Calu3 (cell line): ENCODE measurements at places on chromosomes 4 and X. TPM values are rescaled to one million over a fixed set of nuclear protein-coding genes. Genes with fewer than 3 reads are reported as not detected.

DNA sequence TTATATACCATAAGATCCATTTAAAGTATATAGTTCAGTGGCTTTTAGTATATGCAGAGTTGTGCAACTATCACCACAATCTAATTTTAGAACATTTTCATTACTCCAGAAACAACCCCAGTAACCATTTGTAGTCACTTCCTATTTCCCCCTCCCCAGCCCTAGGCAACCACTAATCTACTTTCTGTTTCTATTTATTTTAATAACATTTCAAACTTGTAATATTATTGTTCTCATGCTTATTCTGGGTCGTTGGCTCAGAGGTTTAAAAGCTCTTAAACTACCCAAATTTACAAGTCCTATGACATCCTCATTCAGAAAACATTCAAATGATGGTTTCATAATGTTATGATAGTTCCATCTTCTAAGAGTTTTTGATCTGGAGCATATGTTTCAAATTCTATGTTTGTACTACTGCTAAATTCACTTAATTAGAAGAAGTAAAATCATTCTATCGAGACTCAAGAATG is 18.4 kb downstream of the XIAP start:
- no peaks in the 10 kb centered on the region for H3K27me3 ChIP-seq
- no peak overlapping the region for H3K4me3 ChIP-seq
- peaks cover 19% of the 10 kb centered on the region for H3K36me3 ChIP-seq
- H3K27ac ChIP-seq, result no peak overlapping the region

The SCLT1 gene
- 19.6 and 21.4 TPM in 2 replicates for total RNA-seq

DNA sequence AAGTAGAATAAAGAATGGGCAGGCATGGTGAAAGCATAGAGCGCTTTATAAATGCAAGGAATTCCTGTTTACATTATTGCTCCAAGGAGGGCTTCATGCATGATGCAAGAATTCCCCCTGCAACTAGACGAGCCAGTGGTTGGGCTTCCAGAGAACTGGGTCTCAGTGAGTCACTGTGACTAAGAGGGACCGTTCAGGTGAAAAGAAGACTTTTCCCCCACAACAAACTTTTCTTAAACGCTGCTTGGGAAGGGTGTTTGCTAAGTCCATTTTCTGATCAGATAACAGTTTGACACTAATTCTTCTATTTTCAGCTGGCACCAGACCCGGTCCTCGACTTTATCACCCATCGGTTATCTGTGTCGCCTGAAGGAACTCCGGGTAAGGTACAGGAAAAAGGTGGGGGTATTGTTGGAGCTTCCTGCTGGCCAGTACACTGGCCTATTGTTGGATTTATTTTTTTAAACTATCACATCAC is 40.1 kb downstream of the LDB2 start:
- H3K27ac ChIP-seq, result no peak overlapping the region
- no peaks in the 10 kb centered on the region for H3K36me3 ChIP-seq
- no peaks in the 10 kb centered on the region for H3K27me3 ChIP-seq
- DNase-seq, result no peak
- H3K4me3 ChIP-seq, result no peak overlapping the region

The TKTL1 gene
- total RNA-seq, result not detected in 2 replicates

The TNIP3 gene
- not detected in 2 replicates for total RNA-seq

GRCh38 chr4:165048170-165048569 is 5.5 kb upstream of the TRIM75 start:
- no peaks in the 10 kb centered on the region for H3K27me3 ChIP-seq
- no peaks in the 10 kb centered on the region for H3K36me3 ChIP-seq
- DNase-seq, result no peak
- no peak overlapping the region for H3K4me3 ChIP-seq
- no peak overlapping the region for H3K27ac ChIP-seq

GRCh38 chr4:70715097-70715496 is 6.7 kb upstream of the RUFY3 start:
- H3K27ac ChIP-seq, result no peak overlapping the region
- H3K4me1 ChIP-seq, result no peaks in the 10 kb centered on the region
- H3K4me3 ChIP-seq, result no peak overlapping the region
- H3K36me3 ChIP-seq, result no peaks in the 10 kb centered on the region
- H3K27me3 ChIP-seq, result no peaks in the 10 kb centered on the region

- no peaks in the 10 kb centered on the region for H3K4me1 ChIP-seq
- H3K36me3 ChIP-seq, result peaks cover 6% of the 10 kb centered on the region
- peak overlapping the region; percentile 63 for H3K4me3 ChIP-seq
- DNase-seq, result no peak
These were observed 710 bp downstream of the PRKG2 start for GRCh38 chr4:81214144-81214880.

DNA sequence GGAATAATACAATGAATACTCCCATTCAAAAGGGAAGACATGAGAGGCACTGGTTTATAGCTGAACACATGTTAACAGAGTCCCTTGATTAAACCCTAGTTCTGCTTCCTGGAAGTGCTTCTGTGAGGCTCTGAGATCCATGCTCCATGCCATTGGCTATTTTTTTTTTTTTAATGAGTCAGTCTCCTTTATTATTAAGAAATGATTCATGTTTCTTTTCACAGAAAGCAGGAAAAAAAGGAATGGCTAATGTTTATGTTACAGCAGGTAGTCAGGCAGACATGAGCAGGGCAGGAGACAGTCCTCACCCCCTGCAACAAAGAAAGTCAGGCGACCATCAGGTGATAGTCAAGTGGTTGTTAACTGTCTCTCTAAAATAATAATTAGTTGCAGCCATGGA is 598.7 kb downstream of the EPHA5 start:
- no peaks in the 10 kb centered on the region for H3K36me3 ChIP-seq
- no peaks in the 10 kb centered on the region for H3K4me1 ChIP-seq
- no peak for DNase-seq
- H3K4me3 ChIP-seq, result no peak overlapping the region
- H3K27ac ChIP-seq, result no peak overlapping the region

The LETM1 gene
- 47.2 and 56.7 TPM in 2 replicates for total RNA-seq

DNA sequence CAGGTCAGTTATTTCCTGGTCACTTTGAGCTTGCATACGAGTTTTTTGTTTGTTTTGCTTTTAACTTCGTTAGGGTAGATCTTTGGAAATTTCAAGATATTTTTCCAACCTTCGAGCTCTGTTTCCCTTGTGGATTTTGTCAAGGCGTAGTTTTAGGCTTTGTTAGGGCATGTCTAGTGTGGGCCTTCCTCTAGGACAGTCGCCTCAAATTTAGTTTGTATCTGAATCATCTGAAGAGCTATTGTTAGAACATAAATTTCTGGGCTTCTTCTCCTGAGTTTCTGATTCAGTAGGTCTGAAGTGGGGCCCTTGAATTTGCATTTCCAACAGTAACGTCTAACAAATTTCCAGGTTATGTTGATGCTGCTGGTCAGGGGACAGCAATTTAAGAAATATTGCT is 48.8 kb upstream of the RBM47 start:
- no peaks in the 10 kb centered on the region for H3K36me3 ChIP-seq
- H3K4me1 ChIP-seq, result peaks cover 4% of the 10 kb centered on the region
- no peaks in the 10 kb centered on the region for H3K27me3 ChIP-seq
- H3K4me3 ChIP-seq, result no peak overlapping the region

GRCh38 chrX:114619874-114620273 is 36.0 kb downstream of the HTR2C start:
- peak; percentile 16 for DNase-seq
- no peaks in the 10 kb centered on the region for H3K36me3 ChIP-seq
- no peaks in the 10 kb centered on the region for H3K4me1 ChIP-seq
- H3K27me3 ChIP-seq, result no peaks in the 10 kb centered on the region
- no peak overlapping the region for H3K4me3 ChIP-seq
- no peak overlapping the region for H3K27ac ChIP-seq

DNA sequence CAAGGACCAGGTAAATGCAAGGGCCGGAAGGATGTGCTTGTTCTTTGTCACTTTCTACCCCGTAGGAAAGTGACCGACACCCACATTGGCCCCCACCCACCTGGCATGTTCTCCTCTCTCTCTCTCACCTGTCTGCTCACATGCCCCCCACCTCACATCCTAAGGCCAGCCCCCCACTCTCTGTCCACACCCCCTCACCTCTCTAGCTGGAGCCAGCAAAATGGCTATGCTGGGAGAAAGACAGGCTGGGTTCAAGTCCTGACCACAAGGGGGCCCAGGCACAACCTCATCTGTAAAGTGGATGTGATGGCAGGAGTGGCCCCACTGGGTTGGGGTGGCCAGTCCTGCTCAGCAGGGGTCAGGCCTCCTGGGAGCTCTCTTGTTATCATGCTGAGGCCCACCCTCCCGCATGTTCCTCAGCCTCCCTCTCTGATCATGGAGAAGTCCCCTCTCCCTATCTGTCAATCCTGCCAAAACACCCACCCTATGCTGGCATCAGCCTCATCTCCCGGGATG is 1.7 kb upstream of the PPP2R2C start:
- H3K36me3 ChIP-seq, result peaks cover 7% of the 10 kb centered on the region
- DNase-seq, result peak; percentile 34
- no peak overlapping the region for H3K27ac ChIP-seq
- H3K4me1 ChIP-seq, result peaks cover 8% of the 10 kb centered on the region
- peaks cover 35% of the 10 kb centered on the region for H3K27me3 ChIP-seq
- H3K4me3 ChIP-seq, result no peak overlapping the region

- no peaks in the 10 kb centered on the region for H3K36me3 ChIP-seq
- H3K27ac ChIP-seq, result no peak overlapping the region
- no peak overlapping the region for H3K4me3 ChIP-seq
- no peak for DNase-seq
- no peaks in the 10 kb centered on the region for H3K27me3 ChIP-seq
These were observed 308.7 kb downstream of the PDGFC start for GRCh38 chr4:156662921-156663320.

DNA sequence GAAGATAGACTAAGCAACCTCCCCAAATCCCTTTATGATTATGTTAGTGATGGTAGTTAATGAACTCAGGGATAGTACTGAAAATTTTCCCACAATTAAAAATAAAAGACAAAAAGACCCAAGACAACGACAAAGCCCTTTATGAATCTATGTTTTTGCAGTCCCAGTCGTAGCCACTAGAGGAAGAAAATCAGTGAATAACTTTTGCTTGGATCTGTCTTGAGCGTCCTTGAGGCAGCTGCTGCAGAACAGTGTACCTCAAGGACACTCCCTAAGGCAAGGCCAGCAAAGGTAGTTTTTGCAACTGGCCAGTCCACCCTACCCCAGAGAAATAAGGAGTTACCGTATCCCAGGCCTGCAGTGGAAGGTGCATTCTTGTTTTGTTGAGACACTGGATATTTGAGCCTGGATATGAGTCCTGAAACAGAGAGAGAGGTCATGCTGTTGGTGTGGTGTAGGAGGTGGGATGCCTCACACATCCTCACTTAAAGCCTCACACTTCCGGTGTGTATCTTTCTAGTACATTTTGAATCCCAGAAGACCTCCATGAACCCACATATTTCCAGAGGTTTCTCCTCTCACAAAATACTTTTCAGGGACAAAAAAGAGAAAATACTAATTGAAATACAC is 8.7 kb upstream of the TIMM8A start:
- no peaks in the 10 kb centered on the region for H3K27me3 ChIP-seq
- no peaks in the 10 kb centered on the region for H3K36me3 ChIP-seq
- H3K27ac ChIP-seq, result no peak overlapping the region
- no peak overlapping the region for H3K4me3 ChIP-seq
- H3K4me1 ChIP-seq, result no peaks in the 10 kb centered on the region

- no peaks in the 10 kb centered on the region for H3K4me1 ChIP-seq
- H3K27ac ChIP-seq, result no peak overlapping the region
- no peaks in the 10 kb centered on the region for H3K27me3 ChIP-seq
- no peak overlapping the region for H3K4me3 ChIP-seq
- no peak for DNase-seq
These were observed 14.1 kb downstream of the CXCL1 start for GRCh38 chr4:73883306-73883705.

- H3K27me3 ChIP-seq, result no peaks in the 10 kb centered on the region
- no peak overlapping the region for H3K4me3 ChIP-seq
- no peaks in the 10 kb centered on the region for H3K4me1 ChIP-seq
- no peak overlapping the region for H3K27ac ChIP-seq
These were observed 230.9 kb downstream of the IQCM start for GRCh38 chr4:149584722-149585121.

- no peaks in the 10 kb centered on the region for H3K27me3 ChIP-seq
- H3K4me3 ChIP-seq, result no peak overlapping the region
- no peak overlapping the region for H3K27ac ChIP-seq
- DNase-seq, result no peak
- H3K4me1 ChIP-seq, result no peaks in the 10 kb centered on the region
- H3K36me3 ChIP-seq, result no peaks in the 10 kb centered on the region
These were observed 72.6 kb upstream of the MBNL3 start for GRCh38 chrX:132561483-132561882.

DNA sequence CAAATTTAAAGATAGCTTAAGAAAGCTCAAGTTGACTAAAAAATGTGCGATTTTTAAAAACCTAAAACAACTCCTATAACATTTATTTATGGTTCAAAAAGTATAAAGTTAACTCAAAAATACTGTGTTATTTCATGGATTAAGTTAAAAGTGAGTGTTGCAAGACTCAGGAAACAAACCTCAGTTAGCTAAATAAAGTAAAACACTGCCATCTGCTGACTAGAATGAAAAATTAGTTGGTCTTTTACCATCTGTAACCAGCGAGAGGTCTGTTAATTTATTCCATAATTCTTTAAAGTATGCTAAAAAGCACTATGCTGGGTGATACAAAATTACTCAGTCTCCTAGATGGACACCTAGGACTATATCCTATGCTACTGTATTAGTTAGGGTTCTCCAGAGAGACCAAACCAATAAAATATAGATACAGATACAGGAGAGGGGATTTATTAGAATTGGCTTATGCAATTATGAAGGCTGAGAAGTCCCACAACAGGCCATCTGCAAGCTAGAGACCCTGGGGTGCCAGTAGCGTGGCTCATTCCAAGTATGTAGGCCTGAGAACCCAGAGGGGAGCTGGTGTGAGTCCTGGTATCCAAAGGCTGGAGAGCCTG is 4.9 kb upstream of the WDFY3 start:
- no peak overlapping the region for H3K4me3 ChIP-seq
- H3K27me3 ChIP-seq, result no peaks in the 10 kb centered on the region
- H3K36me3 ChIP-seq, result peaks cover 10% of the 10 kb centered on the region
- H3K4me1 ChIP-seq, result peaks cover 8% of the 10 kb centered on the region
- no peak overlapping the region for H3K27ac ChIP-seq

The ADH5 gene
- 88.8 and 95.7 TPM in 2 replicates for total RNA-seq

DNA sequence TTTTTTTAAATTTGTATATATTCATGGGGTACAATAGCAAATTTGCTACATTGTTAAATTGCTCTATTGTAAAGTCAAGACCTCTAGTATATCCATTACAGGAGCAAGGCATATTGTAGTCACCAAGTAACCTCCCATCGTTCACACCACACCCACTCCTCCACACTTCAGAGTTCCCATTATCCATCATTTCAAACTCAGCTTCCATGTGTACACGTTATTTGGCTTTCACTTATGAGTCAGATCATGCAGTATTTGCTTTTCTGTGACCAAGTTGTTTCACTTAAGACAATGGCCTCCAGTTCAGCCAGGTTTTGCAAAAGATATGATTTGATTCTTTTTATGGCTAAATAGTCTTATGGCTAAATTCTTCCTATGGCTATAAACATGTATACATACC is 2614.2 kb downstream of the PCDH7 start:
- DNase-seq, result no peak
- no peaks in the 10 kb centered on the region for H3K36me3 ChIP-seq
- no peak overlapping the region for H3K4me3 ChIP-seq
- H3K27ac ChIP-seq, result no peak overlapping the region
- no peaks in the 10 kb centered on the region for H3K4me1 ChIP-seq

The PPP1R3F gene
- total RNA-seq, result 14.7 and 18.8 TPM in 2 replicates
